ENCODE measurements at places on chromosomes 16 and 17.

DNA sequence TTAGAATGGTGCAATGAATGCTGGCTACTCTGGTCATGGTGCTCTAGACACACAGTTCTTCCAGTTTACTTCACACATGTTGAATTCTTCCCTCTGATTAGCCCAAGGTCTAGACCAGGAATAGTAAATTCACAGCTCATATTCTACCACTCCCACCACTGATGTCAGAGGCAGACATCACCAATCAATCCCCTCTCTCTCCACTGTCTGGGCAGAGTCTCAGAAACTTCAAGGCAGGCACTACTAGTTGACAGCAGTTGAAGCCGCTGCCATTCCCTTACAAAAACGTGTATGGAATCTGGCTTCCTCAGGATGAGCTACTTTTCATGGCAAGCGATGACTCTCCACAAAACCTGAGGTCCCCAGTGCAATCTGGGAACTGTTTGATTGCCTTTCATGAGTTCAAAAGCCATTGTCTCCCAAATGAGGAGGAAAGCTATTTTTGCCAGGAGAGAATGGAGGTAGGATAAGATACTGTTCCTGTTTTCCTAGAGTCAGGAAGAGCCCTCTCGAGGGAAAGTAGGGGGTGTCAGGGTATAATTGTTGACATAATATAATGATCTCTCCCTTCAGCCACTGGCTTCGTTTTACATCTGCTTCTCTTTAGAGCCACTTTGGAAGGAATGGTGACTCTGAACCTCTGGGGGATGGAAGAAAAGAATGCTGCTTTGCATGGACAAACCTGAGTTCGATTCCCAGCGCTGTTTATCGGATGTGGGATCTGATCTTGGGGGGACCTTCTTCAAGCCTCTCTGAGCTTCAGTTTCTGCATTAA, 90.0 kb downstream of the FOXL1 start:
- DNase-seq: no peak

- DNase-seq: no peak
Measured at GRCh38 chr16:57071831-57072582, 20.4 kb upstream of the CPNE2 start.

DNA sequence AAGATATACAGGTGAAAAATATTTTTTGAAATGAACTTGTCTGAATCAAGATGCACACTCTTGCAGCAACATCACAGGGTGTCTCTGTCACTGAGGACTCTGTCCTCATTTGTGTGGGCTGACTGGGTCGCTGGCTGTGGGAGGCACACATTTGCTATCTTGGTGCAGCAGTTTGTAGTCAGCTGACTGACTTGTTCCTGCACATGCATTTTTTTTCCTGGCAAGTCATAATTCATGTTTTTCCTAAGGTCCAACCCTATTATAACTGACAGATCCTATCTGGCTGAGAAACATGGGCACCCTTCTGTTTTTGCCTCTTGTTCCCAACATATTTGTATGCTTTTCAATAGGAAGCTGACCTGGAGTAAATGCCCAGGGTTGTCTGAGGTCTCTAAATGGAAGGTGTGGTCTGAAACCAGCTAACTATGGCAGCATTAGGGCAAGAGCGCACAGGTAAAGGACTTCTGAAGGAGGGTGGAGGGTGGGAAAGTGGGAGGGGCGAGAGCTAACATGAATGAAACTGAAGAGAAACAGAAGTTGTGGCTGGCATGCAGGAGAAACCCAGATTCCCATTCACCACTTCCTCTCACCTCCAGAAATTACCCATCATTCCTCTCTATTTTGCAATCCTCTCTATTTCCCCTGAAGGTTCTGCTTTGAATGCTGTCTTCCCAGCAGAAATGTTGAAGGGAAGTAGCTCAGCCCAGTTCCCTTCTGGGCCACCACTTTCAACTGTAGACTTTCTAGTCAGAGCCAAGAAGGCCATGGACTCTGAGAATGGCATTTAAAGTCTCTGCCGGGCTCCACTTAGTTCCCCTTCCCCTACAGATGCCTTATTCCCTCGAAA, 166.1 kb downstream of the PRKCA start:
- DNase-seq: no peak

DNA sequence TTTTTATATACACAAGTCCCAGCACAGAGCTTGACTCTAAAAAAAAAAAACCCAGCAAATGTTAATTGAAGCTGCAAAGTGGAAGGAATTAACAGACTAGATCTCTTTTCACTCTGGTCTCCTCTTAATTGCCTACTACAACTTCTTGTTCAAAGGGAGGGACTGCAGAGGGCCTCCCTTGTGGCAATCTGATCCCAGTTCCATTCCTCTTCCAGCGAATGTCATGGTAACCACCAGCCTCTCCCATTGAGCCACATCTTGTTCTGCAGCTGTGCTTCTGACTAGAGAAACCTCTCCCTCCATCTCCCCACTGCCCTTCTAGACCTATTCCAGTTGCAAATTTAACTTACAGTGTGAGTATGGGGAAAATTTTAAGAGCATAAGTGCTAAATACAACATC, 5.9 kb downstream of the SUPT6H start:
- no peak for DNase-seq

DNA sequence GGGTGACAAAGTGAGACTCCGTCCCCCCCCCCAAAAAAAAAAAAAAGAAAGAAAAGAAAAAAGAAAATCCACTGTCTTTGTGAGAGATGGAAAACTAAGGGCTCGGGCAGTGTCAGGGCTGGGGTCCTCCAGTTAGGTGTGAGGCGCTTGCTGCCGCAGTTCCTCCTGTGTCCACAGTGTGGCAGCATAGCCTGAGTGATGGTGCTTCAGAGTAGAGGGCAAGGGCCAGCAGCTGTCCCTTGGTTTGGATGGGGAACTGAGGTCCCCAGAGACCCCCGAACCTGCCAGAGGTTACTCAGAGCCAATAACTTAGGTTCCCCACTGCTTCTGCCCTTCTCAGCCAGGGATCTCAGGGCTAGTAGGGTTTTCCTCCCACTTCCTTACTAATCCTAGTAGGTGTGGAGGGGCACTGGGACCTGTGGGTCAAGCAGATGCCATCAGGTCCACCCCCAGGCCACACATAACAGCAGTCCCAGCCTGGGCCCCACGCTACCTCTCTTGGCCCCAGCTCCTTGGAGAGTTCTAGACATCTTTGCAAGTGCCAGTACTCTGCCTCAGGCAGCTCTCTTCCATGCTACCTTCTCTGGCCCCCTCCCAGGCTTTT, 7.9 kb upstream of the LLGL1 start:
- DNase-seq: peak; percentile 70

DNA sequence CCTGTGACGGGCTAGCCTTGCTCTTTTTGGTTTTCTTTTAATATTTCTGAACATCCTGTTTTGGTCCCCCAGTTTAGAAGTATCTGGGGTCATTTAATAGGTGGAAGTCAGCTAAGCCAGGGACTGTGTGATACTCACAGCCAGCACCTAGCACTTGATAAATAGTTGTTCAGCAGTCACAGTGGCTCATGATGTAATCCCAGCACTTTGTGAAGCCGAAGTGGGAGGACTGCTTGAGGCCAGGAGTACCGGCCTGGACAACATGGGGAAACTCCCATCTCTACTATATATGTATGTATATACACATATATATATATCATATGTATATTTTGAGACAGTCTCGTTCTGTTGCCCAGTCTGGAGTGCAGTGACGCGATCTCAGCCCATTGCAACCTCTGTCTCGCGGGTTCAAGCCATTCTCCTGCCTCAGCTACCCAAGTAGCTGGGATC, 1.8 kb upstream of the ZNRF1 start:
- no peak for DNase-seq

DNA sequence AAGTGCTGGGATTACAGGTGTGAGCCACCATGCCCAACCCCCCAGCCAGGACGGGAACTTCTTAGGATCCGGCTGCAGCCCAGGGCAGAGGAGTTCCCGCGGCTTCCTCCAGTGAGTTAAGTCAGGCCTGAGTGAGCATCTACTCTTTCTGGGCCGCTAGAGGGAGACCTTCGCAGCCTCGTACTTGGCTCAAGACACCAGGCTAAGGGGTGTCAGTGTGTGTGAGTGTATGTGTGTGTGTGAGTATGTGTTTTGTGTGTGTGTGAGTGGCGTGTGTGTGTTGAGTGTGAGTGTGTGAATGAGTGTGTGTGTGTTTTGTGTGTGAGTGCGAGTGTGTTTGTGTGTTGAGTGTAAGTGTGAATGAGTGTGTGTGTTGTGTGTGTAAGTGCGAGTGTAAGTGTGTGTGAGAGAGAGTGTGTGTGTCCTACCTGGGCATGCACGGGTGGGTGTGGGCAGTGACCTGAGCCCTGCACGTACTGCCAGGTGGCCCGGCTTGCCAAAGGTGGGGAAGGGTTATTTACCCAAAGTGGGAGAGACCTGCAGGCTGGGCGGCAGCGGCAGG, 58.5 kb downstream of the TMEM235 start:
- DNase-seq: peak; percentile 71

- no peak for DNase-seq
Measured at GRCh38 chr17:68356949-68357455, 65.7 kb downstream of the ARSG start.

DNA sequence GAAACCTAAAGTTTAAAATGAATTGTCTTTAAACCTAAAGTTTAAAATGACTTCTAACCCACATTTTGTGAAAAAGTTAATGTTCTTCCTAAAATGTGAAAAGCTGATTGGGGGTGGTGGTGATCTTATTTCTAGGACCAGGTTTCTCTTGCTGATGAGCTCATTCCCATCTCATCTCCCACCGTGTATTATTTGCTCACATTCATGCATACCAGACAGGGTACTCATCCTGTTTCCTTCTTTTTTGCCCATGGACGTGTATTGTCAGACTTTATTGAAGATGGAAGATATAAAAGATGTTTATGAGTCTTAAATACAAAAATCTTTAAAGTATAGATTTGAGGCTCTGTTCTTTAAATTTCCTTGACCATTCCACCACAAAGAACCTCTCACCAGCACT, 70.1 kb upstream of the MPHOSPH6 start:
- no peak for DNase-seq

DNA sequence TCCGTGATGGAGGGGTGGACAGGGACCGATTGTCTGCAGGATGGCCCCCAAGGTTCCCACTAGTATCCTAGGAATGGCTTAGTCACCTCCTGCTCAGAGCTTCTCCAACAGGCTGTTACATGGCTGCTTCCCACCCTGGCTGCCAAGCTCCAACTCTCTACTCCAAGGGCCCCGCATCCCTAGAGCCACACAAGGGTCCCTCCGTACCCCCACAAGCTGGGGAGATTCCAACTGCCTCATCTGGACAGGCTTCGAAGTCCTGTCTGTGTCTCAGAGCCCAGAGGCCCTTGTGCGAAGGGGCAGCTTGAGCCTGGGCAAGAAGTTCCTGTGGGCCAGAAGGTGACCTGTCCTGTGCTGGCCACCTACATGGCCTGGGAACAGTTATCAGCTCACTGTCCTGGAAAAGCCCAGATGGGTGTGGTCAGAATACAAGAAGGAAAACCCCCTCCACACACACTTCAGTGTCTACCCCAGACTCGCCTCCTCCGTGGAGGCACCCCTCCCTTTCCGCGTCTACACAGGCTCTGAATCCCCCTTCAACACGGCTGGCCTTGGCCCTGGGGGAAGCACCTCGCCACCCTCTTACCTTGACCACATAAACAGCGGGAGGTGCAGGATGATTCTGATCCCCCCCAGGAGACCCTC, 586 bp downstream of the MEAK7 start:
- DNase-seq: no peak

DNA sequence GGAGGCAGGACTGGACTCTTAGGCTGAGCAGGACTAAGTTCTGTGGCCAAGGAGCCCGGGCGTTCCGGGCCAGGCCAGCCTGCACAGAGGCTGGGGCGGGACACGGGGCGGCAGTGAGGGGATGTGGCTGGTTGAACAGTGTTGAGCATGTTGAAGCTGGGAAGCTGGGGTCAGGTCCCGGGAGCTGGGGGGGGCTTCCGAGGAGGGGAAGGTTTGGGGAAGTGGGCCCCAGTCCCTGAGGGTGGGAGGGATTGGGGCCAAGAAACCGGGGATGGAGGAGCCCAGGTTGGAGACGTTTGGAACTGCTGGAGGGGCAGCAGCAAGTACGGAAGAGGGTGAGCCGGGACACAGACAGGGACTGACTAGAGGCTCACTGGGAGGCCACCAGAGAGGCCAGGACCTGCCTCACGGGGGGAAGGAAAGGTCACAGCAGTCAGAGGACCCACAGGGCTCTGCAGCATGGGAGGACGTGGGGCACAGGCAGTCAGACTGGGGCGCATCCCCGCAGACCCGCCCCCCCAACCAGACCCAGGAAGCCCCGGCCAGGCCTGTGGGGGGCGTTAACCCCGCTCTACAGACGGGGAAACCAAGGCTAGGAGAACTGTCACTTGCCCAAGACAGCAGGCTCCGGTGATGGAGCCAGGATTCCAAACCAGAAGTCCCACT, 9.5 kb downstream of the TAX1BP3 start:
- no peak for DNase-seq

DNA sequence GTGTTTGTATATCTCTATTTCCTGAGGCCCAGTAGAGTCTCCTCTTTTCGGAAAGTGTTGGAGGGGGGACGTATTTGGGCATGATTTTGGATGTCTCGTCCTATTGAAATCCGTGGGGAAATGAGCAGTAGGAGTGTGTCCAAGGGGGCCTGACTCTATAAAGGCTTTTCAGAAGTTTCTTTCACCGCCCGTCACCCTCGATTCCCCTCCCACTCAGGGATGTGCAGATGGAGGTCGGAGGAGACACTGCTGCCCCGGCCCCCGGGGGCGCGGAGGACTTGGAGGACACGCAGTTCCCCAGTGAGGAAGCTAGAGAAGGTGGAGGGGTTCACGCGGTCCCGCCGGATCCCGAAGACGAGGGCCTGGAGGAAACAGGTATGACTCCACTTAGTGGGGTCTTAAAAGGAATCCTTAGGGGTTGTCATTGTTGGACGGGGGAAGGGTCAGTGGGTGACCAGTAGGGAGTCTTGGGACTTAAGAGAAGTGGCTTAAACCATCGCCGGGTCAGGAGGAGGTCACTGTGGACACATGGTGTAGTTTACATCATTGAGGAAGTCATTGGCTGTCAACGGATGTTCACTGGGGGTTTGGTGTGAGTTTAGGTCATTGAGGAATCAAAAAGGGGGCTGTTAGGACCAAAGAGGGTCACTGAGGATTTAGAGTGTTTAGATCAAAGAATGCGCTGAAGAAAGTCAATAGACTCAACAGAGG, 424 bp downstream of the MON1B start:
- peak; percentile 31 for DNase-seq

DNA sequence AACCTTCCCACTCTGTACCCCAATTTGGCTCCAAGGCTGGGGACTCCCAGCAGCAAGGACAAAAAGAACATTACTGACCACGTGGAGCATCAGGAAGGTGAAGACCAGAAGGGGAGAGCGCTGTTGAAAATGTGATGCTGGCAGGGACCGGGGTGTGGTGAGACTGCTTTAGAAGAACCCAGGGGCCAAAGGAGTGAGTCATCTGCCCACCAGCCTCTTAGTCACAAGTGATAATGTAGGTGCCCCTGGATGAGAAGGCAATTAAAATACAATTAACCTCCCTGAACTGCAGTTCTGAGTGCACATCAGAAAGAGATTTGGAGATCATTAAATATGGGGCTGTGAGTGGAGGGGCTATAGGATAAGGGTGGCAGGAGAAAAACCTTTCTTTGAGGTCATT, 366.6 kb upstream of the CCL2 start:
- no peak for DNase-seq

DNA sequence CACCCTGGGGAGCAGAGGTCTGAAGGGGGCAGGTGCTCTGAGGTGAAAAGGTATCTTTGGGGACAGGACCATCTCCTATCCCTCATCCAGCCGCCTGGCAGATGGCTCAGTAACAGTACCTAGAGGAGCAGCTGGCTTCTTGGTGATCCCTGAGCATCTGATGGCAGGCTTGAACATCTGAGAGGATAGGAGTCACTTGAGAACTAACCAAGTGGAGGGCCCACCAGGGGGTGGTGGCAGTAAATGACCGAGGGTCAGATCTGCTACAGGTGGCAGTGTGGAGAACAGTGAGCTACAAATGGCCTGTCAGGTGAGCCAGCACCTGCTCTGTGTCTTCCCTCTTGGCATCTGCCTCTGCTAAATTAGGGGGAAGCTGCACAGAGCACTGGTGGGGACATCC, 13.8 kb downstream of the HROB start:
- no peak for DNase-seq

All from activated gamma-delta T cell treated with Interleukin-2 at 50 U/mL for 16 hours (primary cell).